ENCODE measurements at places on chromosomes 7 and 10.

- no peak for DNase-seq
Measured at GRCh38 chr10:1733720-1734119, 3.6 kb downstream of the ADARB2 start.

- no peak for DNase-seq
Measured at GRCh38 chr10:89478085-89478738, 57.2 kb downstream of the SLC16A12 start.

- DNase-seq, result no peak
Measured at GRCh38 chr10:77188521-77188920, 449.1 kb downstream of the KCNMA1 start.

DNA sequence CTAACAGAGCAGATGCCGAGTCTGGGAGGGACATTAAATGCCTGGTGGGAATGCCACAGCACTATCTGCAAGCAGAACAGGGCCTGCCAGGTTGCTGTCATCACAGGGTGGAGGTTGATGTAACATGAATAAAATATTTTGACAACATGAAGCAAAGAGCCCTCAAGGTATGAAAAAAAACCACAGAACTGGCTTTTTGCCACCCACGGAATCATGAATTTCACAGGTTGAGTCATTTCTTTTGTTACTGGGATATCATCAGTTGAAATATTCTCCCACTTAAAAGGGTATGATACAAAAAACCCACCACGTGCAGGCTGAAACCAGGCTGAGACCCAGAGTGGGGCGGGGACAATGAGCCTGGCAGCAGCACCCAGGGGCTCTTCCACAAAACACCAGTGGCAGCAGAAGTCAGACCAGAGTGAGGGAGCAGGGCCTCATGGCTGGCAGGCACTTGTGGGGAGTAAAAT is 220.1 kb downstream of the TNS3 start:
- DNase-seq, result no peak

- DNase-seq, result no peak
Measured at GRCh38 chr7:44103923-44104859, at the start of gene AEBP1. Gene AEBP1, plus strand, starts transcription at chr7:44104345. Its CDS starts 321 bp downstream, at chr7:44104666.

DNA sequence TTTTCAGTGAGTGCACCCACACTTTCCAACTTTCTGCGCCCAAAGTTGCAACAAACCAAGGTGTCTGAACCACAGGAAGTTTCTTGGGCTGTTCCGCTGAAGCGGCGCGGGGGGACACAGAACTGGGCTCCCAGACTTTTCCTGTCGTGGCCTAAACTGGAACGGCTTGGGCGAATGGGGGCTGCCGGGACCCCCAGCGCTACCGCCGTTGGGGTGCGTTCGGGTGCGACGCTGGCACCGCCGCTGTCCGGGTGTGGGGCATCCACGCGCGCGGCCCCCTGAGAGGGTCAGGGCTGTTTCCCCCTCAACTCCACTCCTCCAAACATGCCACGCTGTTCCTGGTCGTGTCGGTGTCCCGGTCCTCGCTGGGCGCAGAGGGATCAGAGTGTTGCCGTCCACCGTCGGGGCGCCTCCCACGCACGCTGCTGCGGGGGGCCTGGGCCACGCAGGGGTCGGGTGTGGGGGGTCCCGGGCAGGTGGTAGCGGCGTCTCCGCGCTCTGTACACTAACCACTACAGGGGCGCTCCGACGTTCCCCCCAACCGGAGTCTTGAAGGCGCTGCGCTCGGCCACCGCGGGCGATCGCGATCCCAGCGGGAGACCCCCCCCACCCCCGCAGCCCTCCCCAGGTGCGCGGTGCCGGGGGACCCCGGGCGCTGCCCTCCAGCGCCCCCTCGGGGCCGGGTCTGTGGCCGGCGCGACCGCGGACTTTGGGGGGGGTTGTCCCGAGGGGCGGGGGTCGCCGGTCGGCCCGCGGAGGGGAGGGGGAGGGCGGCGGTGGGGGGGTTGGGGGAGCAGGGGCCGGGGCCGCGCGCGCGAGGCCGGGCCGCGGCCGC is 2.2 kb upstream of the CUX1 start:
- DNase-seq, result no peak

DNA sequence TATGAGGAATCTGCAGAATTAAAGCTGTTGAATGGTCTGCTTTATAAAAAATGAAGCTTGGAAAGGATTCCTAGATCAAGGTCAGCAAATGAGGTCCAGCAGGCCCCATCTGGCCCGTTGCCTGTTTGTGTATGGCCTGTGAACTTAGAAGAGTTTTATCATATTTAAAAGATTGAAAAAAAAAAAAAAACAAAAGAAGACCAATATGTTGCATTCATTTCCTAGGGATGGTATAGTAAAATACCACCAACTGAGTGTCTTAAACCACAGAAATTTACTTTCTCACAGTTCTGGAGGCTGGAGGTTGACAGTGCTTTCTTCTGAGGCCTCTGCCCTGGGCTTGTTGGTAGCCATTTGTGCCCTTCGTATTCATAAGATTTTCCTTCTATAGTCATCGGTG is 109.2 kb downstream of the PPP1R3A start:
- DNase-seq, result no peak

GRCh38 chr10:129035052-129035827 is 431.8 kb upstream of the MGMT start:
- DNase-seq, result no peak

DNA sequence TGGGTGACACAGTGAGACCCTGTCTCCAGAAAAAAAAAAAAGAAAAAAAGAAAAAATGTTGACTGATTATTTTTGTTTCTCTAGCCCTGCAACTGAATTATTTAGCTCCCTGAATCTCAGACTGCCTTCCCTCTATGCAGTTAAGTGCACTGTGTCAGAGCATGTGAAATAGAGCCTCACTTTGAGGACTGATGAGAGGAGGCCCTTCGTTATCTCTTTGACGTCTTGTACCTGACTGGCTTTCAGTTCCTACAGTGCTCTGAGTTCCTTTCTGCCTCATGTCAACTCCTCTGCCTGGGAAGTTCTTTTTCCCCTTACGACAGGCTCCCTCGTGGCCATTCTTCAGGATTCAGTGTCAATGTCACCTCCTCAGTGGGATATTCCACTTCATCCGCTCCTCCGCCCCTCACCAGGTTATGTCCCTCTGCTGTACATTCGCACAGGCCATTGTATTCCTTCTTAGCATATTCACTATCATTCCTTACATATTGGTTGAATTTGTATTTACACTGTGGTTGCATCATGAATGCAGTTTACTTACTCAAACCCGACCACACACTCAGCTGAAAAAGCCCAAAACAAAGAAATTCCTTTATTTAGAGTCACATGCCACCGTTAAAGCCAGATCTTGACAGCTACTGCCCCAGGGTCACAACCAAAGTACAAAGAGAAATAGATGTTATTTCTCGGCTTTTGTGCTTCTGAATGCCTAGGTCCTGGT is 18.1 kb upstream of the CAMK2G start:
- DNase-seq, result no peak

GRCh38 chr10:77472146-77472545 is 165.5 kb downstream of the KCNMA1 start:
- no peak for DNase-seq

DNA sequence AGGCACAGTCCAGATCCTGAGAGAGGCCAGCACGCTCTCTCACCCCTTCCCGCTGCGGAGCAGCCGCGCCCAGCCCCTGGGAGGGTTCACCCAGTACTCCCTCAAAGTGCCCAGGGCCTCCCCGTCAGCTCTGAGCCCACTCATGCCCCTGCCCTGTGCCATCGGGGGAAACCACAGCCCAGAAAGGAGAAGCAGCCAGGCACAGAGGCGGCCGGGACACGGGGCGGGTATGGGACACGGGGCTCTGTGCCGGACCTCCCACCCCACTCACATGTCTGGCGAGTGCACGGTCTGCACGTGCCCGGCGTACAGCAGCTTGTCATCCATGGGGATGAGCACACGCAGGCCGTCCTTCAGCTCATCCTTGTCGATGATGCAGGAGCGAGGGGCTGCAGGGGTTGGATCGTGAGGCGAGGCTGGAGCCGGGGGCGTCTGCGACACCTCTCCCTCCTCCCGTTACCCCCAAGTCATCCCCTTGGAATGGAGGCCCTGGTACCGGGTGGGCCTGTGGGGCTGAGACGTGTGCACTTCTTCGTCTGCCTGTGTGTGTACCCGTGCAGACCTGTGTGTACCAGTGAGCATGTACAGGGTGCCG is 38.2 kb downstream of the SLC29A4 start:
- no peak for DNase-seq

DNA sequence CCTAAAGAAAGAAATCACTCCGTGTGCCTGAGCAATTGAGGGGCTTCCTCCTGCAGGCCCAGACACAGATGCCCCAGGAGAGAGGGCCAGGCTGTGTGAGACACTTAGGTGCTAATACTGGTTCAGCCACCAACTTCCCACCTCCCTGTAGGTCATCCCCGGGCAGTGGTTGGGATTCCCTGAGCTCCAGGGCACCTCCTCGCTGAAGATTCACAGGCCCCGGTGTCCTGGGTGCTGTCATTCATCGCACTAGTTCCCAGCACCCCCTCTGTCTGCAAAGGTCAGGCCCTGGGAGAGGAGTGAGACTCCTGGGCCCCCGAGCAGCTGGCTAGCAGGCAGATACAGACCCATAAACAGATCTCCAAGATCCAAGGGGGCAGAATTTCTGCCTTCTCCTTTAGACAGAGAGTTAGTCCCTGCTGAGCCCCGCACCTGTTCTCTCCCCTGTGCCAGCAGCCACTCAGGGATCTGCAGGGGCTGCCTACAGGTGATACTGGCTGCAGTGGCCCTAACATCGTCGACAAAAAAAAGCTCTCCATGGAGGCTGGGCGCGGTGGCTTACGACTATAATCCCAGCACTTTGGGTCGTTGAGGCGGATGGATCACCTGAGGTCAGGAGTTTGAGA is 38.2 kb upstream of the GTF2I start:
- no peak for DNase-seq

DNA sequence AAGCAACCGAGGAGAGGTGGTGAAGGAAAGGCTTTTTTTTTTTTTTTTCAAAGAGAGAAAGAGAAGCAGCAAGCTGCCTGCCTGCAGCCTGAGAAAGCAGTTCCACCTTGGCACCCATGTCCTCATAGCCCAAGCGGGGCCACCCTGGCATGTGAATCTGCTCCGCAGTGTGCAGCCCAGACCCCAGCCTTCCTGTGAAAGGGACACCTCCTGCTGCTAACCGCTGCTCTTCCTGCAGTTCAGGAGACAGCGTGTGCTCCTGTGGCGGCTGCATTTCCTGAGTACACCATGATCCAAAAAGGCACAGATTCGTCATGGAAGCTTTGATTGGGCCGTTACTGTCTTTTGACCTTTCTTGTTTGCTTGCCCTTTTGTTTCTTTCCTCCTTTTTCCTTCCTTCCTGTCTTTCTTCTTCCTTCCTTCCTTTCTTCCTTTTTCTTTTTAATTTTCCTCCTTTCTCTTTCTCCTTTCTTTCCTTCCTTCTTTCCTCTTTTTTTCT is 38.1 kb downstream of the IKZF1 start:
- DNase-seq, result no peak

DNA sequence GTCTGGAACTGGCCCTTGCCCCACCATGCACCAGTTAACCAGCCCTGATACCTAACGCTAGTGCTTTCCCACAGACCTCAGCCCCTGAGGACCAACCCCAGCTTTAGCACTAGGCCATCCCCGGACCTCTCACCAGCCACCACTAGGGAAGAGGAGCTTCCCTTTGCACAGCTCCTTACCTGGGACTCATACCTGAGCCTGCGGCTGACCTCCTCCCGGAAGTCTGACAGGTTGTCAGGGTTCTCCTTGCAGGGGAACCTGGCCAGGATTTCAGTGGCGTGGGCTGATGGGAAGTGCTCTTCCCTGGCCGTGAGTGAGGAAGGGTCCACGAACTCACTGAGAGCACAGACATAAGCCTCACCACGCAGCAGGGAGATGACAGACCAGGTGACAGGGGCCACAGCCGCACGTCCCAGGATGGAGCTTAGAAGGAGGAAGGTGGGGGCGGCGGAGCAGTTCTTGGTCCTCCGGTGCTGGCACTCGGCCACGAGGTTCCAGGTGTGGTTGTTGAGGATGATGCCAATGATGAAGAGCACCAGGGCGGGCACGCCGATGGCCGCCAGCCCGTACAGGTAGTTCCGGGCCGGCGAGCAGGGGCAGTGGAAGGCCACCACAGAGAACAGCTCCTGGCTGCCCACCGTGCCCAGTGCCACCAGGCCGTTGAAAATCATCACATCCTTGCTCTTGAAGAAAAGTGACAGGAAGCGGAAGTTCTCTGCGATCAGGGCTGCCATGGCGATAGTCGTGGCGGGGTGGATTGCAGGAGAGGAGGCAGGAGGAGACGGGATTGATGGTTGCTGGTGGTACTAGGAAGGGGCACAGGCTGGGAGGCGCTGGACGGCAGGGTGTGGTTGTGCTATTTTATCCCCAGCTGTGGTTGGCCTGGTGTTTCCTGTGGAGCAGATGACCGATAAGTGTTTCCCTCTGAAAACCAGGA is 2.7 kb downstream of the CALHM2 start:
- no peak for DNase-seq

- no peak for DNase-seq
Measured at GRCh38 chr10:119439922-119440321, 102.6 kb downstream of the RGS10 start.

- DNase-seq, result no peak
Measured at GRCh38 chr7:19482628-19483027, 226.2 kb downstream of the POLR1F start.

DNA sequence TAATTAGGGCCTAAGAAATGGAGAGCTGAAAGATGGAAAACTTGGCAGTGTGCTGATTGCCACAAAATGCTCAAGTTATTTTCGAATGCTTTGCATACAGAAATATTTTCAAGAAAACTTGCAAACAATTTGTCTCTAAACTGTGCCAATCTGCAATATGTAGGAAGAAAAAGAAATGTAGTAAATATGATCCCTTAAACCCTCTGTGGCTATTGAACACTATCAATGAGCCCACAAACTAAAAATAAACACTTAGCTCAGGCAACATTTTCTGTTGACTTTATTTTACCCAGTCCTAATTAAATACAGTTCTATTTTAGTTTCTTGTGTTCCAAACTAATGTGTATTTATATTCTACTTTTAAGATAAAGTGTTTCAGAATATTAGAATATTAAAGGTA is 342.1 kb downstream of the SEMA3D start:
- DNase-seq, result no peak

DNA sequence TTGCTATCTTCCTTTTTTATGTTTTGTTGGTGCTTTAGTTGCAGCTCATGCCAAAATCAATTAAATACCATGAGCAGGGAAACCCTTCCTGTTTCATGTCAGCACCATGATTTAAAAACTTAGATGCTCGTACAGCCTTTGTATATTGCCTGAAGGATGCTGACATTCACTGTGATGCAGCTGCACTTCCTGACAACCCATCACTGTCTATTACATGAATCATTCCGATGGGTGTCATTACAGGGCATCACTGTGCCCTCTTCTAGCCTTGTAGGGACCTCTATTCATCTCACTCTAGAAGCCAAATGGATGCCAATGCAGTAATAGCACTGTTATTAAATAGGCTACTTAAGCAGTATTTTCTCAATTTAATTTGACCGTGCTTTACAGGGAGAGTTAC is 18.3 kb upstream of the ITGB1 start:
- DNase-seq, result no peak

Measured in renal cortex interstitium (tissue), 15 donors.